Thoracic aorta (tissue), 2 donors: ENCODE measurements at places on chromosomes 12 and 14.

DNA sequence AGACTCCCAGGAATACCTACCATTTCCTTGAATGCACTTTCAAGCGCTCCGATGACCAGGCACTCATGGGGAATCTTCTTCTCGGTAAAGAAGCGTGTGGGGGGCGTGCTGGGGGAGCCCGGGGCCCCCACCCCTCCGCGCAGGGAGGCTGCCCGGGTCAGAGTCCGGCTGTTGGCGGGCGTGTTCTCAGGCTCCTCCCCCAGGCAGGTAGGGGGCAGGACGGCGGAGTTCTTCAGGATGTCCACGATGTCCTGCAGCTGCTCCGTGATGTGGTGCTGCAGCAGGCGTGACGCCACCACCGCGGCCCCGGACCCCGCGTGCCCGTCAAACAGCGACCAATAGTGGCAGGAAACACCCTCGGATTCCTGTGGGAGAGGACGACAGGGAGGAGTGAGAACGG is 133.2 kb downstream of the PPM1H start:
- DNase-seq, result no peak

- no peak for DNase-seq
These were observed 15.1 kb upstream of the CISTR start for GRCh38 chr12:53766881-53767280.

- DNase-seq, result no peak
These were observed 436 bp downstream of the ASB2 start for GRCh38 chr14:93975791-93976476.

- DNase-seq, result no peak
These were observed 75.5 kb upstream of the DCD start for GRCh38 chr12:54723379-54724256.

DNA sequence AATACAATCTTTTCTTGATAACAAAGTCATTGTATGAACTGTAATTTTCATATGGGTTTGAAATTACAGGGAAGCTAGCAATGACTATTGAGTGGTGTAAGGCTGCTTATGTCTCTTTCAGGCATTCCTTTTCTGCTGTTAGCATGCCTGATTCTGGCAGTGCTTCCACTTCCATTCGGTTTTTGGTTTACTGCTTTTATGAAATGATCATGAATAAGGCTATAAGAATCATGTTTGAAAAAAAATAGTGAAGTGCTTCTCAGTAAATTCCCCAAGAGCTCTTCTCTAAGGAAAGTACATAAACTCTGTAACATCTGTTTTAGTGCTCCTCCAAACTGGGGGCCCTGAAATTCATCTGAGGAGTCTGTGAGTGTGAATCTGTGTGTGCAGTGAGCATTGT is 434.0 kb upstream of the RGS6 start:
- DNase-seq, result no peak

- DNase-seq, result no peak
These were observed 259.4 kb downstream of the CACNA1C start for GRCh38 chr12:2312175-2312574.

DNA sequence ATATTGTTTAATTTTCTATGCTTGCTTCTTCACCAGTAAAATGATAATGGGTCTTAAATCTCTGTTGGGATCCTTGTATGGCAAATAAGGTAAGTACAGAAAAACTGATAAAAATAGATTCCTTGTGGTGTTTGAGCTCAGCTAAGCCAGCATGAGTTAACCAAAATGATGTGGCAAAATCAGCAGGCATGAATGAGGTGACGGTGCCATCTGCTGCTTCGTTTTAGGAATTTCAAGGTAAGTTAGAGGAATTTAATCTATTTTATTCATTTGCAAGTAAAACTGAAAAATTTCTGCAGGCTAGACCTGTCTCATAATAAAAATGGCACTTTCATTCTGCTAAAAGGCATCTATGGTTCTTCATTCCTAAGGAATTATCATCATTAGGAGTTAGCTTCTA is 10.0 kb upstream of the CLEC7A start:
- DNase-seq, result no peak

DNA sequence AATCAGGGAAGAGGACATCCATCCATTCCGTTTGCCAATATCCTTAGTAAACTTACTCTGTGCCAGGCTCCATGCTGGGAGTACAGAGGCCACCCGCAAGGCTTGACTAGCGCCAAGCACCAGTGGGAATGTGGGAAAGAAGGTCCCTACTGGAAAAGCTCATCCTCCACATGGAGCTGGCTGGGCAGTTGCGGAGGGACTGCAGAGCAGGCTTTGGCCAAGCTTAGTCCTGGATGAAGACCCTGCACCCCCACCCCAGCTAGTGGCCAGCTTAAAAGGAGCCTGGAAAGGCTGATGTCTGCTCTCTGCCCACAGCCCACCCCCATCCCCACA is 22.4 kb upstream of the EIF2B2 start:
- no peak for DNase-seq

GRCh38 chr12:110575326-110575725 is 7.8 kb downstream of the PPTC7 start:
- DNase-seq, result no peak

- no peak for DNase-seq
These were observed 7.9 kb upstream of the PRMT8 start for GRCh38 chr12:3483089-3483488.

DNA sequence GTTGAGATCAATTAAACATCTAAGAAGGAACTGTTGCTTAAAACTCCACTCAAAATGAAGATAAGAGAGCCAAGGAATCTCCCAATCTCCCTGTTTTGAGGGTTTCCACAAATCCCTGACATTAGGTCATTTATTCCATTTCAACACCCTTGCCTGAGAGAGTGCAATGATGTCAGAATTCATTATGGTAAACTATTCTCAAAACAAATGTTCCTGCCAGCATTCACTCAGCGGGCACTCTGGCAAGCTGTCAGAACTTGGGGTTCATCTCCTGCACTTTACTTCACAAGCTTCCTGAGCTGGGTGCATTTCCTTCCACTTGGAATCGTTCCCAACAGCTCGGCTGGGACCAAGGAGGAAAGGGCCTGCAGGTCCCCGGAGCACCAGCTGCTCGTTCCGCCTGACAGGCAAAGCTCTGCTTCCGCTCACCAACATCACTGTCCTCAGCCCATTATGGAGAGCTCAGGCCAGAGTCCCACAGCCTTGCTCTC is 117.8 kb downstream of the TTC7B start:
- no peak for DNase-seq

DNA sequence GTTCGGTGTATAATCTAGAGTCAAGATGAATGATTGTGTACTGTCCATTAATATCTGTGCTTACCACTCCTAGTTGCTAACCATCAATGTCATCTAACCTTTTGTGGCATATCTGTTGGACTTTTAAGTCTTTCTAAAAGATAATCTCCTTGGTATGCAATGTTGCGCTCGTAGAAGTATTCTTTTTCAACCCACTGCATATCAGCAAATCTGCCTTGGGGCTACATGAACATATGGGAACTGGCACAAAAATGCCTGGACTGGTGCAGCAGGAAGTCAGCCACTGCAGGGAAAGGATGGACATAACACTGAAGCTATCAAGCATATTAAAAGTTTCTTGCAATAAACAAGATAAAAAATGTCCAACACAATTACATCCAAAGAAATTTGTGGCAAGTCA is 124.3 kb upstream of the SLC38A4 start:
- DNase-seq, result no peak

- no peak for DNase-seq
These were observed 669.8 kb upstream of the LRFN5 start for GRCh38 chr14:40936861-40937260.

- no peak for DNase-seq
These were observed 19.1 kb downstream of the VRK1 start for GRCh38 chr14:96816281-96816680.

DNA sequence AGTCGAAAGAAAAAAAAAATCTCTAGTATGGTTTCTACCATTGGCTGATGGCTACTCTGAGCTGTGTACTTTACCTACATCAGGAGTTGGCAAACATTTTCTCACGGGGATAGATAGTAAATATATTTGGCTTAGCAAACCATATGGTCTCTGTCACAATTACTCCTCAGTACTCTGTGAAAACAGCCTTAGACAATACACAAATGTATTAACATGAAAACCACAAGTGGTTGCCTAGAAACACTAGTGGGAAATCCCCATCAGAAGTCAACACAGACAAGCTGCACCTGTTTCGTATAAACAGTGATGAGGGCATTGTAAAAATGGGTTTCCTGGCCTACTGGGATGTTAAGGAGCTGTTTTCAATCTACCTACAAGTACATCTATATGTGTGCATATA is 84.6 kb upstream of the NAV3 start:
- DNase-seq, result no peak

- no peak for DNase-seq
These were observed 20.9 kb downstream of the OAS2 start for GRCh38 chr12:112998987-112999767.

DNA sequence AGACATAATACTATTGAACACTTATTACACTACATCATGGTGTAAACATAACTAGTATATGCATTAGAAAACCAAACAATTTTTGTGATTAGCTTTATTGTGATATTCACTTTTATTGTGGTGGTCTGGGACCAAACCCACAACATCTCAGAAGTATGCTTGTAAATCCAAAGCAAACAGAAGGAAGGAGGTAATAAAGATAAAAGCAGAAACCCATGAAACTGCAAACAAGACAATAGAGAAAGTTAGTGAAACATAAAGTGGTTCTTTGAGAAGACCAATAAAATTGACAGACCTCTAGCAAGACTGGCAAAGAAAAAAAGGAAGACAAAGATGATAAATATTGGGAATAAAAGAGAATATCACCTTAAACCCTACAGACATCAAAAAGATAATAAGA is 268.3 kb downstream of the RPAP3 start:
- no peak for DNase-seq

- DNase-seq, result no peak
These were observed 56.2 kb upstream of the MMP17 start for GRCh38 chr12:131771965-131772364.

GRCh38 chr14:58947156-58947555 is 241.3 kb upstream of the DAAM1 start:
- DNase-seq, result no peak

- no peak for DNase-seq
These were observed 837 bp upstream of the STX2 start for GRCh38 chr12:130839770-130840404.

GRCh38 chr12:94046626-94047410 is 101.6 kb upstream of the PLXNC1 start:
- DNase-seq, result no peak
